Stimulated activated naive B cell treated with anti-CD40 and anti-IgM and Interleukin-4, amounts not matched to agents 10 μg/mL and 1 μg/mL and 100 μg/mL, for 72 hours (primary cell): ENCODE measurements at places on chromosomes 1 and 21.

GRCh38 chr1:22089134-22089571 is 36.6 kb downstream of the CDC42 start:
- no peak for DNase-seq

DNA sequence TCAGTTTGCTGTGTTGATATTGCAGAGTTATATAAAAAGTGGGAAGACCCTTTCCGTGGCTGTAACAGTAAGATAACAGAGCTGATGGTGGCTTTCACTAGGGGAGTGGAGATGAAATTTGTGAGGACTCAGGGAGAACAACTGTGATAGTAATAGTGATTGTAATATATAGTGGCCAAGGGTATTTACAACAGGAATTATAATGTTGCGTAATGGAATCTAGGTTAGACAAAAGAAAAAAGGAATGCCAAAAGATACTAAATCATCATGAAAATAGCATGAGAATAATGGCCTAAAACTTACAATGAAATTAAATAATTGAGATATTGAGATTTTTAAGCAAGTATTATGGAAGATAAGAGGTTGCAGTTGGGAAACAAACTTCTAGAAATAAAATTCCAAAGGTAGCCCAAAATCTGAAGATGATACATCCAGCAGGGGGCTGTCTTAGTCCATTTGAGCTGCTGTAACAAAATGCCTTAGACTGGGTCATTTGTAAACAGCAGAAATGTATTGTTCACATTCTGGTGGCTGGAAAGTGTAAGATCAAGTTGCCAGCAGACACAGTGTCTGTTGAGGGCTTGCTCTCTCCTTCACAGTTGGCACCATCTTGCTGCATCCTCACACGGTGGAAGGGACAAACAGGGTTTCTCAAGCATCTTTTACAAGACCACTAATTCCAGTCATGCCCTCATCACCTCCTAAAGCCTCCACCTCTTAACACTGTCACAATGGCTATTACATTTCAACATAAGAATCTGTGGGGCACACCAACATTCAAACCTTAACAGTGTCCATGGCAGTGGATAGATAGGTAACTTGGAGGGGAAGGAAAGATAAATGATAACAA is 711.2 kb downstream of the MRPL39 start:
- peak; percentile 2 for DNase-seq

DNA sequence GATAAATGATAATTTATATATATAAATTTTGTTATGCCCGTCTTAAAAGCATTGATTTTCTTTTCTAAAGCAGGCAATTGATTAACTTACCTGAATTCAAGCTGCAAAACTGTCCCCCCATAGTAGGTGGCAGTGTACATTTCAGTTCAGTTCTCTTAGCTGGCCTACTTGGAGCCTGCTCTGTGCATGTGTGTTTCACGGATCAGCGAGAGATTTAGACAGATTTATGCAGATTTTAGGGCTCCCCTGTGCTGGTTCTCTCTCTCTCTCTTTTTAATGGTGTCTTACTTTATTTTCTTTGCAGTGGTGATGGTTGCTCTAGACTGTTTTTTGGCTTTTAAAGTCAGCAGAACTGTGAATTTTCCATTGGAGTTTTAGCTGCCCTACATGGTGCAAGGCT is 30.7 kb downstream of the CLIC4 start:
- DNase-seq: no peak

DNA sequence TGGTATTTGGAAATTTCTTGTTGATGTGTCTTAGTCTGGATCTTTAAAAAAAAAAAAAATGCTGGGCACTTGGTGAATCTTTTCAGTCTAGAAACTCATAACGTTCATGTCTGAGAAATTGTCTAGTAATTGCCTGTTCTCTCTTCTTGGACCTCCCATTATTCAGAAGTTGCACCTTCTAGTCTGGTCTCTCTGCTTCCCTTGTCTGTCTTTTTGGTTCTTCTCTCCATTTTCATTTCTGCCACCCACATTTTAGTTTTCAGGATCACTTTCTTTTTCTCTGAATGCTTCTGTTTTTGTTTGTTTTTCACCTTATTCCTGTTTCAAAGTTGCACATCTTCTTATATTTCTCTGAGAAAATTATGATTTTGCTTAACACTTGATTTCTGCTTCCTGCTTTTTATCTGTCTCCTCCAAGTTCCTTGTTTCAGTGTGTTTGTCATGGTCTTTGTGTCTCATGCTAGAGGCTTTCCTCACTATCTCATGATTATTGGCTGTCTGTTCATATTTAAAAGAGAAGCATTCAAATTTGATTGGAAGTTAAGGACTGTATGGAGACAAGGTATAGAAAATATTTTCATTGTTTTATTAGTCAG is 21.3 kb downstream of the BACE2 start:
- DNase-seq: no peak

DNA sequence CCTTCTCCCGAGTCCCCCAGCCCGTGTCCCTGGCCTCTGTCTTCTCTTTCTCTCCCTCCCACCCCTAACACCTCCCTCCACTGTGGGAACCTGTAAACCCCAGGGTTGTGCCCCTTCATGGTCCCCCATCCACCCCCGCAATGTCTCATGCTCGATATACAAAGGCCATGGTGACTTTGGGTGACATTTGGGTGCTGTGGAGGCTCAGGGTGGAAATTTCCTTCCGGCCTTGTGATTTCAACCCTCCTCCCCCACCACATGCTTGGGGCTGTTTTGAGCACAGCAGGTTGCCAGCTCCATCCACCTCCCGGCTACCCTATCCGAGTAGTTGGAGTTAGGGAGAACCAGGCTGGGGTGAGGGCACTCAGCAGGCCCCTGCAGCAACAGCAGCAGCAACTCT is 25.7 kb upstream of the VPS13D start:
- DNase-seq: peak; percentile 29

- DNase-seq: peak; percentile 39
Measured at GRCh38 chr1:206041640-206042039, 11.3 kb upstream of the RHEX start.

- no peak for DNase-seq
Measured at GRCh38 chr1:66464802-66465201, 69.2 kb upstream of the SGIP1 start.

GRCh38 chr21:26972192-26972591 is 5.3 kb upstream of the ADAMTS5 start:
- no peak for DNase-seq

DNA sequence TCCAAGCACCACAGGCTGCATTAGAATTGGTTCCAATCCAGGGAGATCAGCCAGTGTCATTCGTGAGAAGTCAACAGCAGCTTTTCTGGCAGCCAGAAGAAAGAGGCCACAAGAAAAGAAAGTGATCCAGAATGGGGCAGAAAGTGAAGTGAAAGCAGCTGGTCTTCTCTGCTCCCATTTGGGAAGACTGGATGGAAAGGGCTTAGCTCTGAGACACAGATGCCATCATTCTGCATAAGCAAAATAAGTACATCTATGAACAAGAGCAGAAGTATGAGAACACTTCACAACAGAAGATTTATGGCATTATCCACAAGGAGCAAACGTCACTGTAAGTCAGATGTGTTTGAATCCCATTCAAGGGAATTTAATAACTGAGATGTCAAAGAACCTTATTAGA is 326.5 kb upstream of the ESRRG start:
- DNase-seq: no peak
